ENCODE measurements at places on chromosomes 6 and 20.

GRCh38 chr6:24569811-24570210 lies 75.0 kb downstream of the ALDH5A1 start:
- no peak for DNase-seq

DNA sequence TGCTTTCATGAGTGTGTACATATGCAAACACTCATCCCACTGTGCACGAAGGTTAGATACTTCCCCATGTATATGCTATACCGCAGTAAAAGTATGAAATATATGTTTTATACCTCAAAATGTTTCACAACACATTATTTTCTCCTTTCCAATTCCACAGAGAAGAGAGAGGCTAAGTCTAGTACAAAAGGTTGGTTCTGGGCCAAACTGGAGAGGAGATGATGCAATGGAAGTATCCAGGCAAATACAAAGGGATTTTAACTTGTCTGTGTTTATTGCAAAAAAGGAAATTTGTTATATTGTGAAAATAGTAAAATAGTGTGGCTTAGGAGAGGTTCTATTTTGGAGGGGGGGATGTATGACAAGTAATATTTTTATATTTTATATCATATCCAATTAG lies 112.6 kb downstream of the PLCB1 start:
- no peak for DNase-seq

GRCh38 chr6:56765494-56765893 lies 122.8 kb upstream of the DST start:
- DNase-seq = no peak

DNA sequence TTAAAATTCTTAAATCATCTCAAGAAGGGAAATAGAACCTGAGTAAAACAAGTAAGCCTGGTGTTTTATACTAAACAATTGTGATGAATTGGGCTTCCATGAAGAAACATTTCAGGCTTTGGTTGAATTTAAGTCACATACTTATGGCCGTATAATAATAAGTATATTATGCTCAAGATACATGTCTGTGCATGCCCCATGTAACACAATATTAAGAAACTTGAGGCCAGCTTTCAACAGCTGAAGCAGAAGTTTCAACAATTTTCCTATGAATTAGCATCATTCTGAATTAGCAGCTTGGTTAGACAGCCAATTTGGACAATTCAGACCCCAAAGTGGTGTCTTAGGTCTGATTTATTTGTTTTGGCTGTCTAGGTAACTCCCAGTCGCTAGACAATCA lies 243.7 kb downstream of the MYLK4 start:
- DNase-seq = no peak

- no peak for DNase-seq
Measured at GRCh38 chr6:3712827-3713665, 38.5 kb downstream of the PXDC1 start.

DNA sequence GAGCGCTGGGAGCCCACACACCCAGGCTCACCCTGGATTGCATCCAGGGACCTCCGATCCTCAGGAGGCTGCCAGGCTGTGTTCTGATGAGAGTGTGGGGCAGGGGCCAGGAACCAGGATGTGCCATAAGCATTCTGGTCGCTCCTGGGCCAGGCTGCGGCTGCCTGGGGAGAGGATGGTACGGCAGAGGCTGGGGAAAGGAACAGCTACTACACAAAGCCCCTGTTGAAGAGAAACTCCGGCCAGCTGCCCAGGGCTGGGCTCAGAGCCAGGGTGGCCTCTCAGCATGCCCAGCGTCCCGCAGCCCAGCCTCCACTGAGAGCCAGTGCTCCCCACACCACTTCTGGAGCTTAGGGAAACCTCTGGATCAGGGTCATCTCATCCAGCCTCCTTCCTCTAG lies 21.7 kb upstream of the OCSTAMP start:
- no peak for DNase-seq

DNA sequence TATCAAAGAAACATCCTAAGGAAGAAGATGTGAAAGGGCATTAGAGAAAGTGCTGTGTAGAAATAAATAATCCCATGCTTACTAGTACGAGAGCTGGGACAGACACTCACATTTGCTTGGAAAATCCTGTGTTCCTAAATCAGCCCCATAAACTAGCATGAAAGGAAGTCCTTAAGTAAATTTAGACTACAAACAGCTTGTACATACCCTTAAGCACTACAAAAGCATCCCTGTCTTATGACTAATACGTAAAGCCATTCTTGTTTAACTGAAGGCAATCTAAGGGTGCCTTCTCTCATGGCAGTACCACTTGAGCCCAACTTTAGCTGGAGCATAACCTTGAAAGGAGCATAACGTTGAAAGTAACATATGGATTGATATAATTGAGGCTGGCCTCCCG lies 15.4 kb upstream of the FOXQ1 start:
- DNase-seq = no peak

GRCh38 chr20:38270869-38271605 lies 10.5 kb upstream of the KIAA1755 start:
- no peak for DNase-seq

DNA sequence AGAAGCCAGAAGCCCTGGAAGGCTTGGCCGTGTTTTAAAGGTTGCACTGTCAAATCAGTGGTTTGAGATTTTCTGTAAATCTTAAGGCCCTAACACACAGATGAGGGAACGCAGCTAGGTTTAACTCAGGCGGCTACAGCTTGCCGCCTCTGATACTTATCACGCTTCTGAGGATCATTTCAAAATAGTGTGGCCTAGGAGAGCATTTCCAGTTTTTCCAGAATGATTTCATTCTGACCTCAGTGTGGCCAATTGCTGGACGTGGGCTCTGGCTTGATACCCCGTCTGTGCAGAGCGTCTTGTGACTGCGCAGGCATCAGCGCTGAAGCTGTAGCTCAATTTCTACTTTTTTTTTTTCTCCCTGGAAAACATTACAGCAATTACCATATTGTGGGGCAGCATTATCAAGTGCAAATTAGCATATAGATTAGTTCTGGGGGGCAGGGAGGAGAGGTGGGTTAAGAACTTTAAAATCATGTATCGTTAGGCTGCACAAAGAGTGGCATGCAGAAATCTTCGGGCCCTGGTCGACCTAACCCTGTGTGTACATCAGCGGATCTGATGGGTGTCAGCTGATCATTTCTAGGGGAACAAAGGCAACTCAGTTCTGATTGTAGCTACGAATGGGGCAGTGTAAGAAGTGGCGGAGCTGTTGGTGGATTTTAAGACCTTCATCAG lies 105.0 kb upstream of the EEF1E1 start:
- DNase-seq = no peak

- DNase-seq = no peak
Measured at GRCh38 chr6:33077908-33078307, 2.1 kb downstream of the HLA-DPB1 start.

- no peak for DNase-seq
Measured at GRCh38 chr20:31682352-31682751, 40.3 kb downstream of the BCL2L1 start.

- no peak for DNase-seq
Measured at GRCh38 chr6:89353702-89354392, 1.3 kb upstream of the UBE2J1 start.

DNA sequence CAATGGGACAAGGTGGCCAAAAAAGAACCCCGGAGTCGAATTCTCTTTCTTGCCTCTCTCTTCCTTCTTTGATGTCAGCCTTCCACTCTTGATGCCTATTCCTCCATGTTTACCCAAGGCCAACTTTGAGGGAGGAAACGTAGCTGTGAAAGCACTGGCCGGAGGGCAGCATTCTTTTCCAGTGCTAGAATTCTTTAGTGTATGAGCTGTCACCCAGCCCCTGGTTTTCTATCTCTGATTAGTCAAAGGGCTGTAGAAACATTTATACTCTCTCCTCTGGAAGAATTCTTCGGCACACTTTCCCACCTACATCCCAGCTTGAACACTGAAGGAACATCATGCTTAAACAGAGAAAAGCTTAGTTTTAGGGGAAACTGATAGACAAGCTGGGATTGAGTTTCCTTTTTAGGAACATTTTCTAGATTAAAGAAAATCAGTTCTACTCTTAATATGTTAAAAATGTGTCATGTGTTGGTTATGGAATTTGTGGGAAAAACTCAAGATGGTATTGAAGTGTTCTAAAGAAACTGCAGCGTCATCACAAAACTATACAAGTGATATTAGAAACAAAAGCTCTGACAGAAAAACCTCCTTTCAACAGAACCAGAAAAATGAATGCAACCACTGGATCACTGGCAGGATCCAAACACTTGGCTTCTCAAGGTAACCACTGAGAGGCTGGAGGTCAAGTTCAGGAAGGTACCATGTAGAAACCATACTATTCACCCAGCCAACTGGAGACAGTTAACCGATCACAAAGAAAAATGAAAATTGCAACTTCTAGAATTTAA lies 20.7 kb upstream of the UTRN start:
- no peak for DNase-seq

- DNase-seq = no peak
Measured at GRCh38 chr20:63856098-63856511, 5.2 kb upstream of the ABHD16B start.

- DNase-seq = no peak
Measured at GRCh38 chr20:37804584-37805566, 98.1 kb upstream of the VSTM2L start.

DNA sequence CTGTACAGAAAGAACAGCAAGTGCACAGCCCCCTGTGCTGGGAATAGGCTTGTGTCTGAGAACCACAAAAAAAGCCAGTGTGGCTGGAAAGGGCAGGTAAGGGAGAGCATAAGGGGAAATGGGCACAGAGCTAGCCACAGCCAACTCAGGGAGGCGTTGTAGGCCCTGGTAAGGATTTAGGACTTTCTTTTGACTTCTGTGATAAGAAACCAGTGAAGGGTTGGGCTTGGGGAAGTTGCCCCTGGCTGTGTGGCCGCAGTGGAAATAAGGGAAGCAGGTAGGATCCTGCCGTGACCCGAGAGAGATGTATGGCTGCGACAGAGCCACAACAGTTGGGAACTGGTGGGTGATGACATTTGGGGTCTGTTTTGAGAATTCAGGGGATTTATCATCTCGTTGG lies 30.0 kb upstream of the PHACTR2 start:
- no peak for DNase-seq

DNA sequence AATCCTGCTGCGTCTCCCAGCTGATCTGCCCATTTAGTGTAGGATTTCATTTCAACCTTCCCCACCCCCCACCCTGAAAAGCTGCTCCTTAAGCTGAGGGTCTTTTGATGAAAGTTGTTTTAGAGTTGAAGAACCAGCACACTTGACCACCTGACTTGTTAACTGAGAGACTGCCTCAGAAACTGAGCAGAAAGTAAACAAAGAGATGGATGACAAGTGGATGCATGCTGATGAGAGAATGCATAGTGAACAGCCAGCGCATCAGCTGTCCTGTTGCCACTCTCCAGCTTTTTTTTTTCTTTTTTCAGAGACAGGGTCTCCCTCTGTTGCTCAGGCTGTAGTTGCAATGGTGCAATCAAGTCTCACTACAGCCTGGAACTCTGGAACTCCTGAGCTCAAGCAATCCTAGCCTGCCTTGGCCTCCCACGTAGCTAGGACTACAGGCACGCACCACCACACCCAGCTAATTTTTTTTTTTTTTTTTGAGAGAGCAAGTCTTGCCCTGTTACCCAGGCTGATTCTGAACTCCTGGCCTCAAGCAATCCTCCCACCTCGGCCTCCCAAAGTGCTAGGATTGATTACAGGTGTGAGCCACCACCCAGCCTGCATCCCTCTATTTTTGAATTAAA lies 9.5 kb downstream of the RPL10A start:
- no peak for DNase-seq

DNA sequence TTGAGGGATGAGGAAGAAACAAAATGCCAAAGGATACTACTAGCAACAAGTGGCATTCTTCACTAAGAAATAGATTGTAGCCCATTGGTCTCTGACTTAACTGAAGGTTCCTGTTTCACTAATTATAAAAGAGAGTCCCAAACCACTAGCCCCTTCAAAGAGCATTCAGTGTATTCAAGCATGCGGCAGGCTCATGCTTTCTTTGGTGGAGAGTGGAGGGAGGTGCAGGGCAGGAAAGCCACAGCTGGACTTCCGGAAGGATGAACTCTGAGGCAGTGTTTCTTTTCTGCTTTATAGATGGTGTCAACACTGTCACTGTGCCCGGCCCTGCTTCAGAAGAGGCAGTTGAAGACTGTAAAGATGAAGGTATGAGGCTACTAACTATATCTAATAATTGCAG lies 636.1 kb downstream of the KIF16B start:
- no peak for DNase-seq

DNA sequence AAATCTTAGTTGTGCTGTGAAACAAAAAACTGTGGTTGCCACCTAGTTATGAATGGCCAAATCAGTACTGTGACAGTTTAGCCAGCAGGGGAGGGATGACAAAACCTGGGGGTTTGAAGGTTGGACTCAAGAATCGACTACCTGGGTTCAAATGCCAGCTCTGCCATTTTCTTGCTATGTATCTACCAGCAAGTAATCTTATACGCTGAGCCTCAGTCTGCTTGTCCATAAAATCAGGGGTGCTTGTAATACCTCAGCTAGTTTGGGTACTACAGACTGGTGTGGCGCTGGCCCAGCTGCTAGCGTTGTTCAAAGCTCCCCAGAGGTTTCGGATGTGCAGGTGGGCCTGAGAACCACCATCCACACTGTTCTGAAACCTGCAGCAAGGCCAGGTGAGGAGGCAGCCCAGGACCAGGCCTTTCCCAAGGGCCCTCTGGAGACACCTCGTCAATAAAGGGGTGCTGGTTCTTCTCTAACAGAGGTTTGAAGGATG lies 40.4 kb downstream of the TRAM2 start:
- DNase-seq = no peak

GRCh38 chr20:38674092-38674764 lies 50.1 kb upstream of the SLC32A1 start:
- no peak for DNase-seq

GRCh38 chr6:15783484-15783883 lies 120.7 kb upstream of the DTNBP1 start:
- no peak for DNase-seq

DNA sequence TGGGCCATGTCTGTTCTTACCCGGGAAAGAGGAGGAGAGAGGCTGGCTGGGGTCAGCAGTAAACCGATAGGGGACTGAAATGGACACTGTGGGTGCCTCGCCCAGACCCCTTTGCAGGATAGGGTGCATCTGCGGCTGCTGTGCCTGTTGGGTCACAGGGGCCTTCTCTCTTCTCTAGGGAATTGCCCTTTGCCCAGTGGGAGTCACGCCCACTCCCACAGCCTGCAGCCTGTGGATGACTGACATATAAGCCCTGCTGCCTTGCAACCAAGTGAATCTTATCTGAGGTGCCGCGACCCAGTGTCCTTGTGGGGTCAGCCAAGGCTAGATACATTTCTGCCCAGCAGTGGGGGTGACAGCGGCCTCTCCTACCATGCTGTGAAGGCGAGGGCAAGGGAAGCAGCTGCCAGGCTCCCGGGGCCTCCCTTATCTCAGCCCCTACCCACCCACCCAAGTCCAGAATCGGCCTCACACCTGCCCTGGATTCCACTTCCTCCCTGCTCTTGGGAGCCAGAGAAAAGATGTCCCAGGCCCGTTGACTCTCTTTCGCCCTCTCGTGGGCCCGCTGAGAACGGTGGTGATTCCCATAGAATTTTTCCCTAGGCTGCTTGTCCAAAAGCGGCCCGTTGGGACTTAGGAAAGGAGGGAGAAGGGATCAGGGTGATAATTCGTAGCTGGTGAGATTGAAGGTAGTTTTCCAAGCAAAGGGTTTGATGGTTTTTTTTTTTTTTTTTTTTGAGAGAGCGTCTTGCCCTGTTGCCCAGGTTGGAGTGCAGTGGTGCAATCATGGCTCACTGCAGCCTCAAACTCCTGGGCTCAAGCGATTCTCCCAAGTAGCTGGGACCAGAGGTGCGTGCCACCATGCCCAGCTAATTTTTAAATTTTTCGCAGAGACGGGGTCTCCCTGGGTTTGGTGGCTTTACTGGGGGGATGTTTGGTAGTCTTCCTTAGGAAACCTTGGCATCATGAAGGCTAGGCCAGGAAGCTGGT lies 76.4 kb upstream of the RNF24 start:
- peak; percentile 86 for DNase-seq

- DNase-seq = no peak
Measured at GRCh38 chr6:33114406-33114805, 38.6 kb downstream of the HLA-DPB1 start.

- DNase-seq = no peak
Measured at GRCh38 chr6:102407886-102408741, 1014.6 kb downstream of the GRIK2 start.
